ENCODE measurements at places on chromosomes 3 and 15.

DNA sequence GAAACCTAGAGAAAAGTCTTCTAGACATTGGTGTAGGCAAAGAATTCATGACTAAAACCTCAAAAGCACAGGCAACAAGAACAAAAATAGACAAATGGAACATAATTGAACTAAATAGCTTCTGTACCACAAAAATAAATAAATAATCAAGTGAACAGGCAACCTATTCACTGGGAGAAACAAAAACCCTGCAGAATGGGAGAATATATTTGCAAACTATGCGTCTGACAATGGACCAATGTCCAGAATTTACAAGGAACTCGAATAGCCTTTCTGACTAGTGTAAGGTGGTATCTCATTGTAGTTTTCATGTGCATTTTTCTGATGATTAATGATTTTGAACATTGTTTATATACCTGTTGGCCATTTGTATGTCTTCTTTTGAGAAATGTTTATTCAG is 37.0 kb upstream of the GCSAM start:
- H3K4me3 ChIP-seq: no peak overlapping the region
- no peaks in the 10 kb centered on the region for H3K27me3 ChIP-seq
- DNase-seq: no peak
- H3K27ac ChIP-seq: no peak overlapping the region

- H3K27ac ChIP-seq: no peak overlapping the region
- H3K4me3 ChIP-seq: no peak overlapping the region
- no peaks in the 10 kb centered on the region for H3K36me3 ChIP-seq
- DNase-seq: no peak
- H3K4me1 ChIP-seq: no peaks in the 10 kb centered on the region
- no peaks in the 10 kb centered on the region for H3K27me3 ChIP-seq
Observed at GRCh38 chr15:89799011-89799911, 15.4 kb downstream of the ANPEP start.

DNA sequence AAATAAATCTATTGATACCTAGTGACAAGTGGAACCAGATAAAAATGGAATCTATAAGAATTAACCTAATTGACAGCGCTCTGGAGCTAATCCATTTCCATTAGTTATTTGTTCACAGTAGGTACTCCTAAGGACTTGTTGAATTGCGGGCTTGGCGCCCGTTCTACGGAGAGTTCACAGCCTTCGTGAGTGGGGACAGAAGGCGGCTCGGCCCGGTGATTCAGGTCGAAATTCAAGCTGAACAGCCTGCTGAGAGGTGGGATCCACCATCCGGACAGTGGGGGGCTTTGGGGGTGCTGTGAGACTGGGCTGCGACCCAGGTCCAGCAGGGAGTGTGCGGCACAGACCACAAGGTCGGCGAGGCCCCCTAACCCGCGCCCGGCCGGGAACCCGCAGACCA is 779 bp upstream of the CTNNB1 start:
- DNase-seq: no peak
- no peaks in the 10 kb centered on the region for H3K27me3 ChIP-seq
- H3K4me1 ChIP-seq: peaks cover 31% of the 10 kb centered on the region
- no peaks in the 10 kb centered on the region for H3K36me3 ChIP-seq

DNA sequence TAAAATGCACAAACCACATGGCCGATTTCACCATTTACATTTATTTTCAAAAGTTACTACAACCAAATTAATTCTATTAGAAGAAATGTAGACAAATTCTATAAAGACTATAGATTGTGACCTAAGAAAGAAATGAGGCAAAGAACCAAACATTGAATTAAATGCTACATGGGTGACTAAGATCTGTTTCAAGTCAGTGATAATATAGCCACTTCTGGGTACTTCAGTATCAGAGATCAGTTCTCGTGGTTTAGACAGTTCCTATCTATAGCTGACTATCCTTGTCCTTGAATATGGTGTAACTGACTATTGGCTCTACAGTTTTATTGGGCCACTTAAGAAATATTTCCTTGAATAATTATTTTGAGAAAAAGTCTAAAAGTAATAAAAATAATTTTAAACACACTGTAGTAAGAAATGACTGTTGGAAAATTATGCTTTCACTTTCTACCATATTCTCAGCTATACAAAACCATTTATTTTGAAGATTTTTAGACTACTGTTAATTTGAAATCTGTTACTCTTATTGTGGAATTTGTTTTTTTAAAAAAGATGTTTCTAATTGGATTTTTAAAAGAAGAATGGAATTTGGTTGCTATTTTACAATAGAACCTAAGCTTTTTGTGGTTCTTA is 14.1 kb downstream of the KCNMB3 start:
- no peak overlapping the region for H3K27ac ChIP-seq
- H3K36me3 ChIP-seq: 0 out of 2 replicates have a peak, but pooled peaks cover 3% of the 10 kb centered on the region
- H3K4me1 ChIP-seq: peaks cover 12% of the 10 kb centered on the region
- DNase-seq: no peak

- DNase-seq: no peak
- no peaks in the 10 kb centered on the region for H3K4me1 ChIP-seq
- H3K36me3 ChIP-seq: no peaks in the 10 kb centered on the region
- no peak overlapping the region for H3K27ac ChIP-seq
Observed at GRCh38 chr15:76866716-76867321, 38.3 kb downstream of the SCAPER start.

- no peaks in the 10 kb centered on the region for H3K27me3 ChIP-seq
- peaks cover 3% of the 10 kb centered on the region for H3K4me1 ChIP-seq
- no peak overlapping the region for H3K27ac ChIP-seq
- H3K36me3 ChIP-seq: no peaks in the 10 kb centered on the region
Observed at GRCh38 chr3:145087038-145087437, 1073.9 kb downstream of the PLOD2 start.

DNA sequence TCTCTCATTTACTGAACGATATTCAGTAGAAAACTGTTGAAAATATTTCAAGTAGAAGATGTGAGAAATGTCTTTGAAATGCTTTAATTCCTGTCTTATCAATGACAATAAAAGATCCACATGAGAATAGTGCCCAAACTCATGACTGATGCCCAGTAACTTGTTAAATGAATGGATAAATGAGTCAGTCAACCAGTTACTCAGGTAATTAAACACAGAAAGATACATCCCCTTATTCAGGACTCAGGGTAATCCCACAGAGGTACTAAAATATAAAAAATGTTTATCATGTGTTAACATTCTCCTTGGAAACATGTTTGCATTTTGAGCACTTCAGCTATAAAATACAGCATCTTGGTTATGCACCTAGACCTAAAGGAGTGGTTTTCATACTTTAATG is 169.5 kb downstream of the MBNL1 start:
- no peak for DNase-seq
- H3K4me3 ChIP-seq: no peak overlapping the region
- no peaks in the 10 kb centered on the region for H3K27me3 ChIP-seq
- peaks cover 16% of the 10 kb centered on the region for H3K36me3 ChIP-seq
- H3K4me1 ChIP-seq: peaks cover 11% of the 10 kb centered on the region

DNA sequence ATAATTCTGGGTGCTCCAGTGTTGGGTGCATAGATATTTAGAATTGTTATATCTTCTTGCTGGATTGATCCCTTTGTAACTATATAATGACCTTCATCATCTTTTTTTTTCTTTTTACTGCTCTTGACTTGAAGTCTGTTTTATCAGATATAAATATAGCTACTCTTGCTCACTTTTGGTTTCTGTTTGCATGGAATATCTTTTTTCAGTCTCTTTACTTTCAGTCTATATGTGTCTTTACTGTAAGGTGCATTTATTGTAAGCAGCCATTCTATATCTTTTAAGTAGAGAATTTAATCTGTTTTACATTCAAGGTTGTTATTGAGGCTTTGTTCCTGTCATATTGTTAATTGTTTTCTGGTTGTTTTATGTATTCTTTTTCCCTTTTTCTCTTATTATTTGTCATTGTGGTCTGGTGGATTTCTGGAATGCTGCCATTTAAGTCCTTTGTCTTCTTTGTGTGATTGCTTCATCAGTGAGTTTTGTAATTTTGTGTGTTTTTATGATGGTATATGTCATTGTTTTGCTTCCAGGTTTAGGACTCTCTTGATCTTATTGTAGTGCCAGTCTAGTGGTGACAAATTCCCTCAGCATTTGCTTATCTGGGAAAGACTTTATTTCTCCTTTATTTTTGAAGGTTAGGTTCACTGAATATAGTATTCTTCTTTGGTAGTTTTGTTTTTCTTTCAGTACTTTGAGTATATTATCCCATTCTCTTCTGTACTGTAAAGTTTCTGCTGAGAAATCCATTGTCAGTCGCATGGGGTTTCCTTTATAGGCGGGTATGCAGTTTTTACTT is 8.3 kb upstream of the PRR23C start:
- no peak for DNase-seq
- H3K27me3 ChIP-seq: peaks cover 5% of the 10 kb centered on the region

- no peak overlapping the region for H3K4me3 ChIP-seq
- H3K4me1 ChIP-seq: peaks cover 23% of the 10 kb centered on the region
- no peaks in the 10 kb centered on the region for H3K27me3 ChIP-seq
Observed at GRCh38 chr15:77464129-77464865, 43.6 kb downstream of the HMG20A start.

GRCh38 chr15:34933432-34933975 is 36.0 kb downstream of the AQR start:
- peaks cover 70% of the 10 kb centered on the region for H3K36me3 ChIP-seq
- H3K27me3 ChIP-seq: no peaks in the 10 kb centered on the region
- no peaks in the 10 kb centered on the region for H3K4me1 ChIP-seq

DNA sequence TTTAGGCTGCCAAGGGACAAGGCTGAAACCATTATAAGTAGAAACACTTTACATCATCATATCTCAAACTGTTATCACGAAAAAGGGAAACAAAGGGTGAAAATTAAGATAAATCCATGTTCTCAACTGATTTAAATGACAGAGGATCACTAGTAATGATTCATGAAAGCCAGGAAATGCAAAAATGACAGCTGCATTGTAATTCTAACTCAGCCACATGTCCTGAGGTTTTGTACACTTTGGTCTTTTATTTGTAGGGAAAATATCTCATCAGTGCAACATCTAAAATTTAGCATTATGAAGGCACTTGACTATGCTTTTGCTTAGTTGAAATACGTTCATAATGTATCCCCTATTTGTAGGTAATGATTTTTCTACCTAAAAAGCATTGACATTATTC is 379.7 kb downstream of the TIGIT start:
- no peak overlapping the region for H3K4me3 ChIP-seq
- H3K4me1 ChIP-seq: peaks cover 37% of the 10 kb centered on the region
- H3K27ac ChIP-seq: no peak overlapping the region
- H3K36me3 ChIP-seq: peaks cover 7% of the 10 kb centered on the region
- no peaks in the 10 kb centered on the region for H3K27me3 ChIP-seq

GRCh38 chr3:53833053-53833645 is 13.1 kb downstream of the CHDH start:
- DNase-seq: no peak
- H3K27me3 ChIP-seq: no peaks in the 10 kb centered on the region
- H3K36me3 ChIP-seq: no peaks in the 10 kb centered on the region
- H3K27ac ChIP-seq: no peak overlapping the region

DNA sequence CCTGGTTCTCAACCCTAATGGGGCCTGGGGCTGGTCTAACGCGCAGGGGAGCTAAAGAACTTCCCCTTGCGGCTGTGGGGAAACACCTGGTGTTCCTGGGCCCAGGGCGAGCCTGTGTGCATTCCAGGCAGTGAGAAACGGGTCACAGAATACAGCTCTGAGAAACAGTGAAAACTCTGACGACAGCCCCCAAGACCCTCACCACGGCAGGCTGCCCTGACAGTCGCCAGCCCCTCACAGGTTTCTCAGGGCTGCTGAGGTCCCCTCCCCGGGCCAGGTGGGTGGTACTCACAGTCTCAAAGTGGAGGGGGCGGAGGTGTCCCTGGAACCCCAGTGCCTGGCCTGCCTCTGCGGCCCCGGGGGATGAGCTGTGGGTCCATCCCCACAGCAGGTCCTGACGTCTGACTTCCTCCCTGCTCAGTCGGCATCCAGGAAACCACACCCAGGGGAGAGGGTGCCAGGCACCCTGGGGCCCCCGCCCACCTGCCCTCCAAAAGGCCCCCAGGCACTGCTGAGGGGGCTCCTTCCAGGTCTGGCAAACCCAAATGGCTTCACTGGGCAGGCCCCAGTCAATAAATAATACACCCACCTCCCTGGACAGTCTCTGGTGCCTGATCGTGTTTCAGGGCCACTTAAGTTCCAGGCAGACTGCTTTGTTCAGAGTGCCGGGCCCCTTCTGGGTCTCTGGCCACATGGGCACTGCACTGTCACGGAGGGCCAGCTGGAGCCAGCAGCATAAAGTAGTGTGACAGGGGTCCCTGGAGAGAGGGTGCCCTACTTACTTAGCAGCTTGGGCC is 57.7 kb downstream of the IQSEC1 start:
- H3K36me3 ChIP-seq: no peaks in the 10 kb centered on the region
- H3K4me1 ChIP-seq: peaks cover 53% of the 10 kb centered on the region
- no peak for DNase-seq
- no peak overlapping the region for H3K4me3 ChIP-seq
- H3K27me3 ChIP-seq: no peaks in the 10 kb centered on the region
- H3K27ac ChIP-seq: no peak overlapping the region

DNA sequence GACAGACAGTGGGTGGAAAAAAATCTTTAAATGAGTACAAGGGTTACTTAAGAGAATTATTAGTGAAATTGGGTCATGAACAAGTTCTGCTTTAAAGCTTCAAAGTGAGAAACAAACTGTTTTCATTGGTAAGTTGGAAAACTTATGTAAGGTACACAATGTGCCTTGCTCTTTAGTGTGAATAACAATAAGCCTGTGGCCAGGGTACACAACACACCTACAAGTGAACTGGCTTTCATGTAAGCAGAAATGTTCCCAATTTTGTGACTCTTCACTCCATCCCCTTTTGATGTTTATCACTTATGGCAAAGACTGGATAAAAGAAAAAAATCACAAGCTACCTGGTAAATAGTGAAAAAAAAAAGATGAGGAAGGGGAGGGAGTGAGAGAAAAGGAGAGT is 253.7 kb downstream of the ZBTB20 start:
- no peak for DNase-seq
- H3K27me3 ChIP-seq: peaks cover 5% of the 10 kb centered on the region
- H3K4me3 ChIP-seq: no peak overlapping the region
- no peak overlapping the region for H3K27ac ChIP-seq
- H3K4me1 ChIP-seq: 0 out of 2 replicates have a peak, but pooled peaks cover 3% of the 10 kb centered on the region

GRCh38 chr3:172586436-172586835 is 63.2 kb upstream of the TNFSF10 start:
- H3K4me1 ChIP-seq: no peaks in the 10 kb centered on the region
- H3K36me3 ChIP-seq: no peaks in the 10 kb centered on the region
- H3K27ac ChIP-seq: no peak overlapping the region
- DNase-seq: no peak
- H3K27me3 ChIP-seq: no peaks in the 10 kb centered on the region

GRCh38 chr3:123878807-123879206 is 5.3 kb downstream of the MYLK start:
- H3K27me3 ChIP-seq: peaks cover 15% of the 10 kb centered on the region
- no peaks in the 10 kb centered on the region for H3K36me3 ChIP-seq
- H3K27ac ChIP-seq: no peak overlapping the region
- no peak for DNase-seq
